ENCODE measurements at places on chromosomes 12 and 14.

- DNase-seq, result no peak
These were observed 41.8 kb downstream of the TUNAR start for GRCh38 chr14:95918466-95918865.

DNA sequence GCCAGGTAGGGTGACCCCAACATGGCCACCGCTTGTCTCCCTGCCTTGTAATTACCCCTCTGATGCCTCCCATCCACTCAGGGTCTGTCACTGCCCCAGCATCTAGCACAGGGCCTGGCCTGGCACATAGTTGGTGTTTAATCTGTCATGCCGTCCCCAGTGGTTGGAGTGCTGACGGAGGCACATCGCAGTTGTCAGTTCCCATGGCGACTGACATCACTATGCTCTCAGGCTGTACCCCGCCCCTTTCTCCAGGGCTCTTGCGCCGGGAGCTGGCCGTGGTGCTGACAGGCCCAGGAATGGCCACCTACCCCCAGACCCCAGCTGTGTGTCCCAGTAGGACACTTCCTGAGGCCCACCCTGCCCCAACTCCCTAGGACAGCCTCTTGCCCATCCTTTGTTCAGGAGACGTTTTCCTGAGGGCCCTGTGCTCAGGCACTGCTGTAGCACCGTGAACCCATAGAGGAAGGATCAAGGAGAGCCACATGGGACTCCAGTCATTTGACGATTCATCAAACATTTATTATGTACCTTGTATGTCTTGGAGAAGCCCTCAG, 23.0 kb downstream of the FAM222A start:
- peak; percentile 67 for DNase-seq

DNA sequence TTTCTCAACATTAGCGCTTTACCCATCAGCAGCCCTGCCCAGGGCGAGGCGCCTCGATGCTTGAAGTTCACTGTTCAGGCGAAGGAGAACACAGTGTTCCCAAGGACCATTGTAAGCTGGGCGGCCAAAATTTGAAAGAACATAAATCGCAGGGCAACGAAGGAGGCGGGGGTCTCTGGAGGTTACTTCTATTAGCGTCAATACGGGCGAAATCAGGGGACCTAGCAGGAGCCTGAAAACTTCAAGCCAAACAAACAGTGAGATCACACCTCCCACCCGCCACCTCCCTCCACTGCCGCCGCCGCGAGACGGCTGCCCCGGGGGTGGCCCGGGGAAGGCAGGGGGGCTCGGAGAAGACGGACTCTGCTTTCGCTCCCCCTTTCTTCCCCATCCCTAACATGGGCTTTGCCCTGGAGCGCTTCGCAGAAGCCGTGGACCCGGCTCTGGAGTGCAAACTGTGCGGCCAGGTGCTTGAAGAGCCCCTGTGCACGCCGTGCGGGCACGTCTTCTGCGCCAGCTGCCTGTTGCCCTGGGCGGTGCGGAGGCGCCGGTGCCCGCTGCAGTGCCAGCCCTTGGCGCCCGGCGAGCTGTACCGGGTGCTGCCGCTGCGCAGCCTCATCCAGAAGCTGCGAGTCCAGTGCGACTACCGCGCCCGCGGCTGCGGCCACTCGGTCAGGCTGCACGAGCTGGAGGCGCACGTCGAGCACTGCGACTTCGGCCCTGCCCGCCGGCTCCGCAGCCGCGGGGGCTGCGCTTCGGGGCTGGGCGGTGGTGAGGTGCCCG, at the start of gene PDZRN4:
PDZRN4 (plus strand) TSS at position 263 of the 783 bp plus-strand sequence.
- peak; percentile 29 for DNase-seq

DNA sequence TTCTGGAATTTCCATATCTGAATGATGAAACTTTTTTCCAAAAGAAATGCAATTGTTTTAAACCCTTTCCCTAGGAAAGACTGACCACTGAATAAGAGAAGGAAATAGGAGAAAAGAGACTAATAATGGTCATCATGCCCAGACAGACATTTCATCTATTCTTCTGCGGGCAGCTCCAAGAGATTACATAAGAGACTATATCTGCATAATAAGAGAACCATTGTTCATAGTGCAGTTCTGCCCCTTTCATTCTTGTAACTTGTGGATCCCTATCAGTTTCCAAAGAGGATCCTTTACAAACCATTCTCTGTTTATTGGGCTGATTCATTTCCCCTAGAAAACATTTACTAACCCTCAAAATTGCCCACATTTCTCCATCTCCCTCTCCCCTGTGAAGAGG, 197.8 kb downstream of the FSCB start:
- no peak for DNase-seq

GRCh38 chr14:38197784-38198335, 9.8 kb upstream of the SSTR1 start:
- DNase-seq, result no peak

- DNase-seq, result no peak
These were observed 397.6 kb downstream of the NUAK1 start for GRCh38 chr12:105740970-105741725.

DNA sequence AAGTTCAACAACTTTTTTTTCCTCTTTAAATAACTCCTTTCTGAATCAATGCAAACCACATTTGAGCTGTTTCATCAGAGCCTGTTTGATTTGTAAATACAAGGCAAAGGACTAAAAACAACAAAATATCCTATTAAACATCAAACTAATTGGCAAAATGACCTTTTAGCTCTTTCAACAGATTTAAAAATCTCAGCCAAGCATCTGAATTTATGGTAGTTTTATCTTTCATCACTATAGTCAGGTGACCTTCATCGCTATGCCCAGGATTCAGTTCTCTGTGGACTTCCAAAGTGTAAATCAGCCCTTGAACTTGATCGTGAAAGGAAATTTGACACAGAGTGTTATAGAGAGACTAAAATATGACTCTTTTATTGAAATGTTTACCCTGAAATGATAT, 1554.5 kb upstream of the FLRT2 start:
- no peak for DNase-seq

GRCh38 chr14:96598332-96598928, 96.2 kb downstream of the PAPOLA start:
- DNase-seq, result no peak

DNA sequence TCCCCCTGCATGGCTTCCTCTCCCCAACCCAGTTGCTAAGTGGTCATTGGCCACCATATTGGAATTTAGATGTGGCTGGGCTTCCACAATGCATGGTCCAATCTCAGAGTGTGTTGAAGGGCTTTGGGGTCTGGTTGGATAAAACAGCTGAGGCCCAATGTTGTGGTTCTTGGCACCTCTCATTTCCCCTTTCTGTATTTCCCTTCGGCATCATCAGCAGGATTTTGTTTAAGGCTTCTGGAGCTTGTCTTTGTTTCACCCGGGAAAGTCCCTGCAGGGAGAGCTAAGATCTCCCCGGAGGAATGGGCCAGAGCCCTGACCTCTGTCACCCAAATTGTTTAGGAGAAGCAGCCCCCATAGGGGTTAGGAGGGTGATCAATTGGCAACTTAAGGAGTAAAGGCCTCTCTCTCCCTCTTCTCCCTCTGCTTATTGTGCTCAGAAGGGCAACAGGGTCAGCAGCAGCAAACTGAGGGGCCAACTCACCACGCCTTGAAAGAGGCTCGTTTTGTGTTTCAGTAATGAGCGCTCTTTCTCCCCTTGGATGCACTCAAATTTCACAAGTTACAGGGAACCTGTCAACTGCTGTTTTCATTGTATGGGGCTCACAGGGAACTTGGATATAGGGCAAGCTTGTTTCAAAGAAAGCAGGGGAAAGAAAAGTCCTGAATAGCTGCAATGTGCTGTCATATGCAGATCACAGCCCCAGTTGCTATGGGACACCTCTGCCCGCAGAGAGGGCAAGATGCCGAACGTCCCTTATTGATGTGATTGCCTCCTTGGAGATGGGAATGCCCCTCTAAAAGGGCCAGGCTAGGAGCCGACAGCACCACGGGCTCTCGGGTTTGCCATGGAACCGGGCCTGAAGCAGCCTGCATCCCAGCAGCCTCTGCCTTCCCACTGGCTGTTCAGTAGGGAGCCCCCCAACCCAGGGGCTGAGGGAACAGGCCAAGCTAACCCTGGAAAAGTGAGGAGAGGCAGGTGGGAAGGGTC, 223.7 kb downstream of the ZFP36L1 start:
- DNase-seq, result no peak

DNA sequence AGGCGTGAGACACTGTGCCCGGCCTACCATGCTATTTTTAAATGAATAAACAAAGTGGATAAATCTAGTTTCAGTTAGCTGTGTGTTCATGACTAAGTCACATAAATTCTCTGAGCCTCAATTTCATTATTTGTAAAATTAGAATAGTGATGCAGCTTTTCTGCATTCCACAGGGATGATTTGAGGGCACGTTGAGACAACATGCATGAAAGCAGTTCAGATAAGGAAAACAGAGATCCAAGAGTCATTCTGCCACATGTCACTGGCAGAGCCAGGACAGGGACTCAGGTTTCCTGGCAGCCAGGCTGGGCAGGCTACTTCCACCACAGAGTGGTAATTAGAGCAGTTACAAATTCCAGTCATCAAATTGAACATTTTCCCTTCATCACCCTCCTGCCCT, 2.9 kb upstream of the PPP4R4 start:
- DNase-seq, result no peak

DNA sequence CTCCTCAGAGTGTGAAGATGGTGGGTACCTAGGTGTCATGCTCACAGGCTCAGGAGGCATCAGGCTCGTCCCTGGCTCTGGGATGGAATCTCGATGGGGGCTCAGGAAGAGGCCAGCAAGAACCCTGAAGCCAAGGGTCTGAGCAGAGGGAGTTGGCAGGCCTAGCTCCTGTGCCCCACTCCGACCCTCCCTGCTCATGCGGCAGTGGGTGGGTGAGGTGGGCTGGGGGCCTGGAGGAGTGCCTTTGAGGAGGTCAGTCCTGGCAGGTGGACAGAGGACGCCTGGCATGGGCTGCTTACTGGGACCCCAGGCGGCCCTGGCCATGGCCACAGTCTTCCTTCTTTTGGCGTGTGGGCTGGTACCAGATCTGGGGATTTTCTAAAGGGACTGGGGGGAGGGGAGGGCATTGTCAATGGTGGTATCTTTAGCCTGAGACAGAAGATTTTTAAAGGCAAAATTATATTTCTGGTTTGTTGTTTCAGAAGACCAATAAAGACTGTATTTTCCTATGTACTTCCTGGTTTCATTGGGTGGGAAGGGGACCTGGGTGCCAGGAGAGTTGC, 16.0 kb downstream of the LRTM2 start:
- no peak for DNase-seq

GRCh38 chr12:46214668-46215436, 54.0 kb downstream of the SLC38A1 start:
- no peak for DNase-seq

DNA sequence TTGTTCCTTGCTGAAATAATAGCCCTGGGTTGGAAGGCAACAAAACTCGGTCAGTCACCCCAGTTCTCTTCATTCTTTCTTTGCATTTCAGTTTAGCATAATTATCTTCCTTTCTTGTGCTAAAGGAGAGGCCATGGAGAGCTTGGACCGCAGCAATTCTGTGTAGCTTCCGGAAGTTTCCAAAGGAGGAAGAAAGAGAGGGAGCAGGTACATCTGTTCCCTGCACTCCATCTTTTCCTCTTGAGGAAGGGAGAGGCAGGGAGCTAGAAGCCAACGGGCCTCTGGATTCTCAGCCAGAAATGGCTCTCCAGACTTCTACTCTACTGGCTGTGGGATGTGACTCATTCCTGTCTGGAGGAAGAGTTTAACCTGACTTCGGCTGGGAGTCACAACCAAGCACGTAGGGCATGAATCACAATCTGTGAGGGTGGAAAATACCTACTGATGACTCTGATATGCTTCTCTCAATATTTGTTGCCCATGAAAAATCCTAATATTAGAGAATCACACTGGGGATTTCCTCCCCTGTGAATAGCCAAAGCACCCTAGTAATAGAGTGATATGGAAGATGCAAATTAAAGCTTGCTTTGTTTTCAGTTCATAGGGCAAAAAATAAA, 17.0 kb downstream of the ANO6 start:
- DNase-seq, result no peak

- no peak for DNase-seq
These were observed 221.7 kb downstream of the ZFP36L1 start for GRCh38 chr14:68571114-68571591.

DNA sequence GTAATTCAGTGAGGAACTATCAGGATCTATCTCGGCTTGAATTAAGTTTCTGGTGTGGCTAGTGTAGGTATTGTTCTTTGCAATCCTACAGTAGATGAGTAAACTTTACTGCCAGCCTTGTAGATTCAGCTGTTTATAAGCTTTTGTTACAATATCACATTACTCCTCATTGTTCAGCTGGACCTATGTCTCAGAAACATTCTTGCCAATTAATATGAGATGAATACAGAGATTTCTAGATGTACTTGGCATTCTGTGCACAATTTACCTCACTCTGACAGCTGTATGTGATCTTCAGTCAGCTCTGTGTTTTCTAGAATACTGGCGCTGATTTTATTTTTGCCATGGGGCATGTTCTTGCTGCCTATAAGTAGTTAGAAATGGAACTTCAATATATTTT, 55.7 kb downstream of the METTL25 start:
- DNase-seq, result no peak

DNA sequence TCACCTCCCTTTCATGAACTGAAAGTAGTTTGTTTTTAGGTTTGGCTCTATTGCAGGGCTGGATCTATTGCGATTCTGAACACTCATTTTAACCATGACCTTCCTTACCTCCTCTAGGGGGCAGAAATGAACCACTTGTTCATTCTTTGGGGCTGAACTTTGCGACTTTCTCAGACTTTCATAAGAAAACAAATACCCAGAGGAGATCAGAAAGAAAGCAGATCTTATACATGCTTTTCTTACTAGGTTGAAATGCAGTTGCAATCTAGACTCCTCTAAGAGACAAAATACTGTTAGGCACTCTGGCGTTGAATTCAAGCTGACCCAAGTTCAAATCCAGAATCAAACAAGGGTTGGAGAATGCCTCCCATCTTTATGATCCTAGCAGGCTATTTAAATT, 32.6 kb upstream of the PLEKHG3 start:
- DNase-seq, result no peak

DNA sequence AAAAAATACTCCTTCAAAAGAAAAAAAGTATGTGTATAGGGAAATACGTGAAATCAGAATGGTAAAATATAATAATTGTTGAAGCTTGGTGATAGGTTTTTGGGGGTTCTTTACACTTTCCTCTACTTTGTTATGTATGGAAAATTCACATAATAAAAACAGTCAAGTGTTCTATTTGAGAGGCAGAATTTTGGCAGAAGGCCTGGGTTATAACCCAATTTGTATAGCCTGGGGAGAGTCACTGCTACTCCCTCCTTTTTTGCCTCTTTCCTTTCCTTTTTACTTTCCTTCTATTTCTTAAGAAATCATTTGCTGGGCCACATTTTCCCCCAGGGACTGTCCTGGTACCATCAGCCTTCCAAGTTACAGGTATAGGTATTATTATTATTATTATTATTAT, 105.7 kb downstream of the CRADD start:
- no peak for DNase-seq

GRCh38 chr14:70842851-70843462, 33.6 kb upstream of the MAP3K9 start:
- DNase-seq, result no peak

- no peak for DNase-seq
These were observed 20.1 kb upstream of the USP44 start for GRCh38 chr12:95571369-95571768.
